ENCODE measurements at places on chromosomes 16 and 17.

DNA sequence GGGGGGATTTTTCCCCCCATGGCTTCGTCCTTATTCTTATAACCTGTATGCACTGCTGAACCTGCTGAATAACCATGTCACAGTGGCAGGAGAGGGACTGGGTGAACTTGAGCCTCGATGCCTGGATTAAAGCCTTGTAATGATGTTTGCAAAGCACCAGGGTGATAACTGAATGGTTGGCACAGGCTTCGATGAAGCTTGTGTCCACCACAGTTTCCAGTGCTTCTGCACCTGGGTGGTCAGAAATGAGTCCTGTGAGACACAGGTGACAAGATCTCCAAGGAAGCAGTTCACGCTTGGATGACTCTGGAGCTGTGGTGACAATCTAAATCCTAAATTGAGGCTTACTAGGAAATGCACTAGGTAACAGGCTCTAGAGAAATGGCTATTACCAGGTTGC is 729.3 kb downstream of the MAF start:
- DNase-seq = no peak

GRCh38 chr17:41629826-41630670 is 5.7 kb upstream of the KRT17 start:
- no peak for DNase-seq

GRCh38 chr17:49680314-49680713 is 2.4 kb upstream of the SPOP start:
- DNase-seq = no peak

GRCh38 chr17:30299000-30299399 is 7.3 kb upstream of the BLMH start:
- no peak for DNase-seq

- no peak for DNase-seq
These were observed 62.3 kb downstream of the NFATC3 start for GRCh38 chr16:68147444-68147843.

- no peak for DNase-seq
These were observed 11.5 kb downstream of the GSE1 start for GRCh38 chr16:85624646-85625045.

DNA sequence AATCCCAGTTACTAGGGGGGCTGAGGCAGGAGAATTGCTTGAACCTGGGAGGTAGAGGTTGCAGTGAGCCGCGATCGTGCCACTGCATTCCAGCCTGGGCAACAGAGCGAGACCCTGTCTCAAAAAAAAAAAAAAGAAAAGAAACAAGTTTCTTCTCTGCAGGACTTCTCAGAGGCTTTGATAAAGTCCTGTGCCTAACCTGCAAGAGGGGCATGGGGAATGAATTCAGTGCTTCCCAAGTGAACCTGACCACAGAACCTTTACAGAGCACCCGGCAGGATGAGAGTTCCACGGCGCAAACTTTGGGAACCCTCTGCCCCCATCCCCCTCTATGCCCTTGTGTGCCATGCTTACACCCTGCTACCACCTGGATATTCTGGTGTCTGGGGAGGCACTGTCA is 17.9 kb downstream of the ITGB4 start:
- DNase-seq = no peak

DNA sequence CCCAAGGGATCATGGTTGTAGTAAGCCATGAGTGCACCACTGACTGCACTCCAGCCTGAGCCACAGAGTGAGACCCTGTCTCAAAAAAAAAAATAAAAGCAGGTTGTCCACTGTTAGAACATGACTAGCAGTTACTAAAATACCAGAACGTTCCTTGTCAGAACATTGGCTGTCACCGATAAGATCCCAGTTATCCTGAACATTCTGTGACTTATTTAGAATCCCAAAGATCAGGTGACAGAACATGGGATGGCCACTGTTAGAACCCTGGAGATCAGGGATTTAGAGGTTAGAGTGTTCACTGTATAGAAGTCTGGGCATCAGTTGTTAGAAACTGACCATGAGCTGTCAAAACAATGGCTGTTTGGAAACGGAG is 8.6 kb downstream of the CES4A start:
- no peak for DNase-seq

Data from kidney glomerular epithelial cell (primary cell).